ENCODE measurements at places on chromosomes 3 and 15. TPM values are rescaled to one million over a fixed set of nuclear protein-coding genes. Genes with fewer than 3 reads are reported as not detected.

Gene PIAS1
- total RNA-seq = 15.9 TPM

Gene GPR149
- total RNA-seq = not detected

Gene UPK1B
- 0.23 TPM for total RNA-seq

Gene DUOXA2
- total RNA-seq = not detected

Gene SYNPR
- not detected for total RNA-seq

Gene MAP1A
- total RNA-seq = 0.42 TPM

Gene RTP4
- total RNA-seq = 0.93 TPM

Gene CCR4
- total RNA-seq = 1.0 TPM

Gene ATP8B4
- total RNA-seq = 19.7 TPM

Gene ALPK3
- 10.0 TPM for total RNA-seq

Gene PLA2G4B
- 0.33 TPM for total RNA-seq

Gene FEZF2
- not detected for total RNA-seq

Gene TTC21A
- total RNA-seq = 0.28 TPM

Gene AMT
- 23.2 TPM for total RNA-seq

Gene IGSF10
- total RNA-seq = 1.6 TPM

Gene RFX7
- 2.4 TPM for total RNA-seq

Gene COPS2
- 27.7 TPM for total RNA-seq

Gene CD80
- 1.0 TPM for total RNA-seq

Gene PLCB2
- total RNA-seq = 10.6 TPM

Gene ZNF662
- 2.8 TPM for total RNA-seq

Gene NR2F2
- total RNA-seq = 5.9 TPM

Gene LDHAL6B
- total RNA-seq = not detected

Gene OR4F15
- not detected for total RNA-seq

Measured in liver (tissue), 10 donors.